ENCODE measurements at places on chromosomes 1 and 21.
A peak's percentile ranks its signal among the peaks of the same experiment; 100 is the strongest.

DNA sequence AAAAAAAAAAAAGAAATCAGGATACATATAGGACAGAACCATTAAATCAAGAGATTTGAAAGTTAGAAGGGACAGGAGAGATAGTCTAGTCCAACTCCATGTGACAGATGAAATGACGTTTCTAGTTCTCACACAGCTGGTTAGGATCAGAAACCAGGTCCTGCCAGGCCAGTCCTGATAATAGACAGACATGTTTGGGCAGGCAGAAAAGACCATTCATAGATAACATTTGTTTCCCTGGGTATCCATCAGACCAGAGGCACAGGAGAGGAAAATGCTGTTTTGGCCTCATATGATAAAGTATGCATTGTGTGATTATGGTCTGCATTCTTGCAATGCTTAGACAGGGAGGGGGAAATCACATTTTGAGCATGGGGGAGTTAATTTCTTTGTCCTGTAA lies 29.3 kb downstream of the ZBTB8B start:
- DNase-seq: no peak

DNA sequence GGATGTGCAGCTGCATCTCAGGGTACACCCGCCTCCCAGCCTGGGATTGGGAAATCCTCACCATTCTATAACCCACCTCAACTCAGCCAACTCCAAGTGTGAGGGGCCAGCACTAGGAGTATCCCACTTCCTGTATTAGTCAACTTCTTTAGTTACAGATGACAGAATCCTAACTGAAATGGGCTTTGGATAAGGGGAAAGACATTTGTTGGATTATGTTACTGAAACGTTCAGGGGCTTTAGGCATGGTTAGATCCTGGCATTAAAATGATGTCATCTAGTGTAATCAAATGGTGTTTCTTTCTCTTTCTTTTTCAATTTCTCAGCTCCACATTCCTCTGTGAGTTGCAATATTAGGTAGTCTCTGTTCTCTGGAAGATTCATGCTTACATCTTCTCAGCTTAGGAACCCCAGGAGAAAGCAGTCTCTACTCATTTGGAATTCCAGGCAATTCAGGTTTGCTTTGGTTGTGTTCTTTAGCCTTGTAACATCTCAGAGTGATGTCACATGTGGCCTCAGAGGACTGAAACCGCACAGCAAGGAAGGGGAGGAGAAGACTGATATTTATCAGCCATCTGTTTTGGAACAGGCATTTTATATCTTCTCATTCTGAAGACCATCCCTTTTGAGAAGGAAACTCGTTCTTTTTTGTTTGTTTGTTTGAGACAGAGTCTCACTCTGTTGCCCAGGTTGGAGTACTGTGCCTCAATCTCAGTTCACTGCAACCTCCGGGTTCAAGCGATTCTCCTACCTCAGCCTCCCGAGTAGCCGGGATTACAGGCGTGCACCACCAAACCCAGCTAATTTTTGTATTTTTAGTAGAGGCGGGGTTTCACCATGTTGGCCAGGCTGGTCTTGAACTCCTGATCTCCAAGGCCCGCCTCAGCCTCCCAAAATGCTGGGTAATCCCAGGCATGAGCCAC lies 18.9 kb upstream of the TMEM54 start:
- DNase-seq: no peak

- DNase-seq: no peak
These were observed 151.3 kb downstream of the ETS2 start for GRCh38 chr21:38956856-38957571.

DNA sequence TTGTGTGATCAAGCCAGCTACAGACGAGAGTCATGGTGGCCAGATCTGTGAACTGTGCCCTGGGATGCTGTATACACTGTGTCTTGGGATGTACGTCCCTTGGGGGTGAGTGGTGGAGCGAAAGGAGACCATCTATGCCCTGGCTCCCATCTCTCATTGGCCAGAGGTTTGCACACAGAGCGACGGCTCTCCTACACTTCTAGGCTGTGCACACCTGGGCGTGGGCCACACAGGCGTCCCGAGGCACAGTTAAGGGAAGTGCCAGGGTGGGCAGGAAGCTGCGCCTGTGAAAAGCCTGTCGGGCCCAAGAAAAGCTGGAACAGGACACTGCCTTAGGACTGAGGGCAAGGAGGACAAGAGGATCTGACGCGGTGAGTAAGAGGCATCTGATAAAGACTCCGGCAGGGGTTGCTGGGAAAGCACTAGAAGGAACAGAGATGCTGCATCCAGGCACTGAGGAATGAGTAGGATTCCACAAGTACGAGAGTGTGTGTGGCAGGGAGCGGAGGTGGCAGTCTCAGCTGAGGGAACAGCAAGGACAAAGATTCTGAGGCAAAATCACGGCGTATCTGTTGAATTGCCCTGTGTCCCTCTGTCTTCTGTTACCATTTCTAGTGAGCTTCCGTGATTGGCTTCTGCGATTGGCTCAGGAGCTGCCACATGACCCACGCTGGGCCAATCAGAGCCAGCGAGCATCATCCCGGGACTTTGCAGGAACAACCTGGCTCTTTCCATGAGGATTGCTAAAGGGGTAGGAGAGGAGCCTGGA lies 67.9 kb upstream of the ZBTB40 start:
- DNase-seq: no peak

DNA sequence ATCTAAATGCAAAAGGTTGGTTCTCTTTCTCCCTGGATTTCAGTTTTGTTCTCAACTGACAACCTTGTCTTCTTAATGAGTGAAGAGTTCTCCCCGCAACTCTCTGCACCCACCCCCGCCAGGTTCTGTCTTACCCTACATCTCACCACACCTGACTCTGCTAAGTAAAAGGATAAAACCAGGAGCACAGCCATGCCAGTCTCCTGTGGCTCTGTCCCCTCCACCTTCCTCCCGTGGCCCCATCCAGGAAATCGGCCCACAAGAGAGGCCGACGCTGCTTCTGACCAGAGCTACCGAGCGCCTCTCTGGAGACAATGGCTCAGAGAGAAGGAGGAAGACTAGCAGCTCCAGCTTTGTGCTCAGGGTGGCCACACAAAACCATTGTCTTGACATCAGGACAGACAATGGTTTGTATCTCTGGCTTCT lies 72.2 kb downstream of the PLEKHA6 start:
- no peak for DNase-seq

DNA sequence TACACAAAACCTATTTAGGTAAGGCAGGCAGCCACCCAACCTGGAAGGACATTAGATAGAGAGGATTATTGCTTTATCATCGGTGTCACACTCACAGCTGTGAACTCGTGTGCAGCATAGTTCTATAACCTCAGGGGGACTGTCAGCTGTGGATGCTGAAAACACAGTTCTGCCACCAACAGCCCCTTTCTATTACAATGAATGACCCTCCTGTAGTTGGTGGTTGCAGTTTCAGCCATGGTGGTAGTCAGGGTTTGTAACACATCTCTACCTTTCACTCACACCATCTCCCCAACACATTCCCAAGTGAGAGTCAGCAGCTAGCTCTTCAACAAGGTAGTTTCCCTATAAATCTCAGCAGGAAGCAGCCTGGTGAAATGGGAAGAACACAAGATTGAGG lies 136.8 kb downstream of the ZC3H11B start:
- DNase-seq: no peak

GRCh38 chr21:18191139-18191538 lies 53.5 kb upstream of the CHODL start:
- DNase-seq: no peak

DNA sequence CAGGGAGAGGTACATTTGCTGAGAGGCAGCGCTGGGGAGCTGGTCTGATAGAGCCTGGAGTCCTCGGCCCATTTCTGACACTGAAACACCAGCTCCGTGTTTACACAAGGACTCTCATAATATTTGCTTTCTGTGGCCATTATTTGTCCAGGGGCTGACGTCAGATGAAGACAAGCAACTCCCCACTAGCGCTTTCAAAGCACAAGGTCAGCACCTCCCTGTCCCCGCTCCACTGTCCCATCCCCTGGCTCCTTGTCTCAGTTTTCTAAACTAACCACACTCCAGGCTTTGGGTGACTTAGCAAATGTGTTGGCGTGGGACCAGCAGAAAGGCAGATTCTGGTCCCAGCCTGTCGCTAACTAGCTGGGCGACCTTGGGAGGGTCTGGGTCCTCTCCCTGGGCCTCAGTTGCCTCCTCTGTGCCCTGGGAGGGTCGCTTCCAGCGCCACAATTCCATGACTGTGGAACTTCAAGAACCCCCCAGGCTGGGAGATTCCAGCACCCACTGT lies 37.4 kb upstream of the ZBTB40 start:
- DNase-seq: peak; percentile 28

DNA sequence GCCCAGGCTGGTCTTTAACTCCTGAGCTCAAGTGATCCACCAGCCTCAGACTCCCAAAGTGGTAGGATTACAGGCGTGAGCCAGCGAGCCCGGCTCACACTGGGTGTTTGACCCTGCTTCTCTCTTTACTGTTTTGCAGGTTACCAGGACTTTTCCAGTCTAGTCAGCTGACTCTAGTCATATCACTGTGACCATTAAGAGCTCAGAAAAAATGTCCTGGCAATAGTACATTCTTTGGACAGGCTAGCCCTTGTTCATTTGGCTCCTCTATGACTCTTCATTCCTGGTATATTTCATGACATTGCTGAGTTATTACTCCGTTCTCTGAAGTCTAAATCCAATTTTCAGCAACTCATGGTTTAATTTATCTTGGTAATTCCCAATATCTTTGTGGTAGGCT lies 8.0 kb upstream of the CA6 start:
- DNase-seq: no peak

DNA sequence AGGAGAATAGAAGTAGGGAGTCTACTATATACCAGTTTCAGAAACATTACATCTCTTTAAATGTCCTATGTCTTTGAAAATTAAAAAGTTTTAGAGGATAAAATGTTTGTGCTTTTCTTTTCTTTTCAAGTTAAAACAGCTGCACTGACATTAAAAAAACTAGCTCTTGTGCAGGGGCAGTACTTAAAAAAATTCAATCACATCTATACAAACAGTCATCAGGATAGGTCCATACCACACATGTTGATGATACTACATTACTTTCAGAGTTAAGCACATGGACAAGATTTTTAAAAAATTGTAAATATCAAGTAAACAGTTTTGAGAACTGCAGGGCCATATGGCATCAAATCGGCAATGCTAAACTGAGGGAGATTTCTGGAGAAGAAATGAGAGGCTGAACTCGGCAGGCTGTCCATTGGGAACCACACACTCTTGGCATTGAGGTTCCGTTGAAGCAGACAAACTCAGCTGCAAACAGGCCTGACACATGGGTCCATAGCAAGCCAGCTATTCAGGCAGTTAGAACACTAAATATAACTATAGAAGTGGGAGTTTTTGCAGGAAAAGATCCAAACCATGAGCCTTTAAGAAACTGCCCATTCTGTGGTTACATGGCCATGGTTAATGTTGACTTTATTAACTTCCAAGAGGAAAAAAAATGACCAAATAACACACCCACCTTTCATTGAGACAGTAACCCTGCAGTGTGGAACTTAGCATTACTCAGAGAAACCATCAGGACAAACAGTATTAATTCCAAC lies 84.5 kb upstream of the BCL10 start:
- DNase-seq: no peak

DNA sequence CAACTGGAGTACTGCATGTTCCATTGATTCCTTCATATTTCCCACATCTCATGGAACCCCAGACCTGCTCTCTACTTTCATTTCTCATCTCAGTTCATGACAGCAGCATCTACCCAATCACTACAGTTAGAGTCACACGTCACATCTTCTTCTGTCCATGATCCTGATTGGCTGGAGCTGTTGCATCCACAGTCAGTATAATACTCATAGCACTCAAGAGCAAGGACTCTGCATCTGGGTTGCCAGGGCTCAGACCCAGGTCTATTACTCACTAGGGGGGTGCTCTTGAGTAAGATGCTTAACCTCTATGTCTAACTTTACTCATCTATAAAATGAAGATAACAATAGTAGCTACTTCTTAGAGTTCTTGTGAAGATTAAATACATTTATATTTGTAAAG lies 4.4 kb upstream of the XPR1 start:
- no peak for DNase-seq

- DNase-seq: no peak
These were observed 47.3 kb downstream of the DDX20 start for GRCh38 chr1:111802984-111803383.

GRCh38 chr1:23592209-23592892 lies 33.0 kb upstream of the ID3 start:
- no peak for DNase-seq

GRCh38 chr1:203905275-203905674 lies 43.9 kb downstream of the SNRPE start:
- no peak for DNase-seq

DNA sequence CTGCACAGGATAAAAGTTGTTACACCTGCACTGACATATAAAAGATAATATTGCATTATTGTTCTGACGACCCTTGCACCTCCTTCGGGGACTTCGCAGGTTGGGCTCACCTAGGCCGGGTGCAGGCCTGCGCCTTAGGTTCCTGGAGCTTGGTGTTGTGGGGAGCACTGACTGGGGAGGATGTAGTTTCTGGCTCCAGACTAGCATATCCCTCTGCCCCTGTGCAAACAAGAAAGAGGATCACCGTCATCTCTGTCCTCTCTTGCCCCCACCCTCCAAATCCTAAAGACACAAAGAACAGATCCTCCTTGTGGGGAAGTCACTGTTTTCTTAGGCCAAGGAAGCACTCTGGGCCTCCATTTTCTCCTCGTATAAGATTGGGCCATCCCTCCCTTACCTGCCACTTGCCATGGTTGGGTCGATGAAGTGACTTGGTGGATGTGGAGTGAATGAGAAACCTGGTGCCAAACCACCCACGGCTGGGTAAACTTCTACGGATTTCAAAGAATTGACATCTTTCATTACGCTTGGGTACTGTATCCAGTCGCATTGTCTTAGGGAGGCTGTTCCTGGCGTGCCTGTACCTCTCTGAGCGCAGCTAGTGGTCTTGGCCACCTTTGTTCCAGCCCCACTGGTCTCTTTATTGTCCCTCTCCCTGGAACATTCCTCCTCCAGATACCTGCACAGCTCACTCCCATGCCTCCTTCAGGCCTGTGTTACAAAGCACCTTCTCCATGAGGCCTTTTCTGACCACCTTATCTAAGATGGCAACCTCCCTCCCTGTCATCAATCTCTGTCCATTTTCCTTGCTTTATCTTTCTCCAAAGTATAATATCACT lies 34.4 kb upstream of the PKP1 start:
- no peak for DNase-seq

DNA sequence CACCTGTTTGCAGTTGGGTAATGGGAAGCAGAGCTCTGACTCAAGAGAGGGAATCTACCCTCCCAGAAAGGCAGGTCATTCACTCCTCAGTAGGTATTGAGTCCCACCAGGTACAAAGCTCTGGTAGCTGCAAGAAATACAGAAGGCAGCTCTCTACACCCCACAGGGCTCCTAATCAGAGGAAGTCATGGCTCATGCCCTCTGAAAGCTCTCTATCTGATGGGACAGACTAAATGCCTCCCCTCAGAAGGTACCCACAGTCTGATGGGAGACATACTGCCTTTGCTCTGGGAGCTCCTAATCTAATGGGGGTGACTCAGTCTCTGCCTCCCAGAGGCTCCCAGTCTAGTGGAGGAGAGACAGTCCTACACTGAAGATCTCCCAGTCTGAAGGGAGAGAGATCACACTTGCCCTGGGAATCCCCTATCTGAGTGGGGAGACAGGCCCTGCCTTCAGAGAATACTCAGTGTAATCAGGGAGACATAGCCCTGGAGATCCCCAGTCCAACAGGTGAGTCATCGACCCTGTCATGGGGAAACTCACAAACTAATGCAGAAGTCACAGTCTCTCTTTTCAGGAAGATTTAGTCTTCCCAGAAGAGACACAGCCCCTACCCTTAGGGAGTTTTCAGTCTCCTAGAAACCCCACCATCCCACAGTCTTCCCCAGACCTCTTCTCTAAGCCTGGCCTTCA lies 23.7 kb downstream of the CAMK1G start:
- DNase-seq: no peak

- DNase-seq: no peak
These were observed 44.1 kb upstream of the TSPAN2 start for GRCh38 chr1:115133440-115133839.

- no peak for DNase-seq
These were observed 11.1 kb downstream of the CHAF1B start for GRCh38 chr21:36396325-36396724.

All from activated CD8-positive, alpha-beta memory T cell treated with anti-CD3 and anti-CD28 coated beads, Interleukin-2, amount 50 U/mL, for 48 hours (primary cell).